ENCODE measurements at places on chromosomes 3 and 15. TPM values are rescaled to one million over a fixed set of nuclear protein-coding genes. Genes with fewer than 3 reads are reported as not detected.

DNA sequence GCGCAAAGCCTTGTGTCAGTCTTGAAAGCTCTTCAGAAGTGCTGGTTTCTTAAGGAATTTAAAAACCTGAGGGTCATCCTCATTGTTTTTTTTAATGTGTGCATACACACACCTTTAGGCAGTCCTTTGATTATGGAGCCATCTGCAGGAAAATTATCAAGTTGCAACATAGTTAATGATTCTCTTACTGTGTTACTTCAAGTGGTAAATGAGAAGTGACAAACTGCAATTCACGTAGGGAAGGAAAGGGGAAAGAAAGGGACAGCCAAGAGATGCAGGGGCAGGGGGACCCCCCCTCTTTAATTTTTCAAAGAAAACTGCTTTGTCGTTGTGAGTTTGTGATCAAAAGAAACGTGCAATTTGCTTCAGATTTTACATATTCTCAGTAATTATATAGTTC is 162.4 kb upstream of the CGNL1 start:
- no peak for DNase-seq

DNA sequence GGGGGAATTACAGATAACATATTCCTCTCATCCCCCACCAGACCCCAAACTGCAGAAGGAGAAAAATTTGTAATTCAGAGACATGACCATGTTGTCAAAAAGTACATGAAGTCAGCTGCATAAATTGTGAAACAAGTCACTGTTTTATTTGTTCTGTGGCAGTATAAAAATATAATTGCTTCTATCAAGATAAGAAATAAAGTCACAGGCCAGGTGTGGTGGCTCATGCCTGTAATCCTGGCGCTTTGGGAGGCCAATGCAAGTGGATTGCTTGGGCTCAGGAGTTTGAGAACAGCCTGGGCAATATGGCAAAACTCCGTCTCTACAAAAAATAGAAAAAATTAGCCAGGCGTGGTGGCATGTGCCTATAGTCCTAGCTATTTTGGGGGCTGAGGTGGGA is 87.7 kb upstream of the DPH6 start:
- no peak for DNase-seq

Gene TM6SF1
- 20.1 TPM for total RNA-seq

Gene TEX9
- total RNA-seq: 23.2 TPM

- no peak for DNase-seq
These were observed 77.2 kb downstream of the SCN10A start for GRCh38 chr3:38738630-38739395.

DNA sequence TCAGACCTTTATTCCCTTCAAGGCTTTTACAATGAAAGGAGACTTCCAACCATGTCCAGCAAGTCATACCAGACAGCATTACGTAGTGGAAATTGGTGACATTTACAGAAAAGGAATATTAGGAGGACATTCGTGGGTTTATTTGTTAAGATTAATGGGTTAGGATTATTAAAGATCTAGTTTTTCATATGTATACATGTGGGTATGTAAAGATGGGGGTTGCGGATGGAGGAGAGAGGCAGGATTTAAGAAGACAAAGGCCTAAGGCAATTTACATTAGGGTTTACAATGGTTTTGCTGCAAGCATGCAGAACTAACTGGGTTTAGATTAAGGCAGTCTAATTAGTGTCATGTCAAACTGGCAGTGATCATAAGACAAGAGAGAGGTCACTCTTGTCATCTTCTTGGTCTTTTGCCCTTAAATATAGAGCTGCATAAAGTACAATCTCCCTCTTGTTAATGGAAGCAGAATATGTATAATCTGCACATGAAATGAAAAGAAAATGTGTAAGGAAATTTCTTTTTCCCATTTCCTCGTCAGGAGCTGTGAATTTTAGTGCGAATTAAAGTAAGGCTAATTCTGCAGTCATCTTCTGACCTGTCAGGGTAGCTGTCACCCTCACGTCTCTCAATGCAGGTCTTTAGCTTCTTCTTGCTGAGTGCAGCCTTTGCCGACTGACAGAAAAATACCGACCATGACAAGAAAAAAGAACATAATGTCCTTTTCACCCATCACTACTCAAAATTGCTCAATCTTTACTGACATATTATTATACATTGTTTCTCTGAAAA is 258.9 kb upstream of the MEIS2 start:
- DNase-seq: no peak

Measured in occipital lobe (tissue), 3 donors.